ENCODE measurements at places on chromosomes 7 and 10. TPM values are rescaled to one million over a fixed set of nuclear protein-coding genes. Genes with fewer than 3 reads are reported as not detected.

DNA sequence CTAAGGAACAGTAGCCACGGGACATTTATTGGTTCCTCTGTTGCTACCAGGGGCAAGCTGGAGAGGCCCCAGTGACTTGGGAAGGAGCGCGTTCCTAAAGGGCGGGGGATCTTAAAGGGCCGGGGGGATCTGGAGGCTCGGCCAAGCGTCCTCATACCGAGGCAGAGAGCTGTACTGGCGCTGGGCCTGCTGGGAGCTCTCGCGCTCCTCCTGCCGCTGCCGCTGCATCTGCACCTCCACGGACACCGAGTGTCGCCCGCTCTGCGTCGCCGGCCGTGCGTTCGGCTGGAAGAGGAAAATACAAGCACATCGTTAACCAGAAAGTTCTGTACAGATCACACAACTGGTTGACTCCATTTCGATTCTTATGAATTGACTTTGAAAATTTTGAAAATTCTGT is 695.6 kb downstream of the PARD3 start:
- no peak for DNase-seq
- no peak overlapping the region for H3K4me3 ChIP-seq
- no peak overlapping the region for H3K27ac ChIP-seq
- no peaks in the 10 kb centered on the region for H3K36me3 ChIP-seq

GRCh38 chr10:7558036-7558435 is 108.7 kb downstream of the ITIH5 start:
- no peak for DNase-seq
- peaks cover 13% of the 10 kb centered on the region for H3K4me1 ChIP-seq
- no peak overlapping the region for H3K27ac ChIP-seq
- H3K27me3 ChIP-seq, result peaks cover 9% of the 10 kb centered on the region
- H3K36me3 ChIP-seq, result no peaks in the 10 kb centered on the region

The AFAP1L2 gene
- 1.9 TPM for total RNA-seq

The RPEL1 gene
- total RNA-seq, result not detected

The NPM3 gene
- total RNA-seq, result 18.1 TPM

DNA sequence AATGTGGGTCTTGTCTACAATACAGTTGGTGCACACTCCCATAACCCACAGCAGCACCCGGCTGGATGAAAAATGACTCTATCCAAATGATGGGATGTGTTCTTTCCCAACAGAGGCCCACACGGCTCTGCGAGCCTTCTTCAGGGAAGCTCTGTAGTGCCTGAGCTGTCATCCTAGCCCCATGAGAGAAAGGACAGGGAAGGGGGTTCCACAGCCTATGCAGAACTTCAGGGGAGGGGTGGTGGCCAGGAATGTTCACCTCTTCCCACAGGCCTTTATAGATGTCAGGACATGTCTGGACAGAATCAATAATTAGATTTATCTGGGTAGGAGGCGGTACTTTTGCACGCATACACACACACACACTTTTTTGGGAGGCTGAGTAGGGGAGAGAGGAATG is 109.0 kb downstream of the JCAD start:
- H3K27ac ChIP-seq, result no peak overlapping the region
- no peak overlapping the region for H3K4me3 ChIP-seq
- no peaks in the 10 kb centered on the region for H3K36me3 ChIP-seq

DNA sequence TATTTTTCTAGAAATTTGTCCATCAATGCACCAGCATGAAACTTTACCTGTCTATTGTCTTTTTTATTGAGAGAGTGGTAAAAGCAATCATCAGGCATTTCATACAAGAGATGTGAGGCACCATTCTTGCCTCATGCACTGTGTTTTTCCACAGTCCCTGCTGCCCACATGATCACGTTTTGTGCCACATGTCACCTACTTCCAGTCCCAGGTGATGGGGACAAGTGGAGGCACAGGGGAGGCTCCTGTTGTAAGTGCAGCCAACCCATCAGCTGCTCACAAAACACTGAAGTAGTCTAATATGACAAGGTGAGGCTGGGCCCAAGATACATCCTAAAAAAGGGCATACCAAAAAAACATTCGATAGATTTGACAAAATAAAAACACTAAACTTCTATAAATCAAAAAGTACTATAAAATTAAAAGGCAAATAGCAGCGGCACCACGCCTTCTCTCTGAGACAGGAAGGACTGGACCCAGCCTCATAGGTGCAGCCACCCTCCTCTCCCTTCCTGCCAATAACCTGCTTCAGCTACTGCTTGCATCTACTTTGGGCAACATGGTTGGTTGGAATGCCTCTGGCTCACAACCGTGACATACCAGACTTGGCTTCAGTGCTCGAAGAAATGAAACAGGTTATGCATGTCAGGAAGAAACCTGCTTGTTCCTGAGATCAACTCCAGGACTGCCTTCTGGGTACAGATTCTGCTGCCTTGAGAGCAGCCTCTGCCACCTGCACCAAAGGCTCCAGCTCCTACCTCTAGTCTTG is 2.3 kb downstream of the ZC3HAV1L start:
- H3K27ac ChIP-seq, result no peak overlapping the region
- no peaks in the 10 kb centered on the region for H3K4me1 ChIP-seq
- H3K27me3 ChIP-seq, result peaks cover 7% of the 10 kb centered on the region
- H3K4me3 ChIP-seq, result no peak overlapping the region
- no peaks in the 10 kb centered on the region for H3K36me3 ChIP-seq
- DNase-seq, result no peak

- no peaks in the 10 kb centered on the region for H3K36me3 ChIP-seq
- H3K27ac ChIP-seq, result no peak overlapping the region
- H3K4me1 ChIP-seq, result no peaks in the 10 kb centered on the region
- no peak overlapping the region for H3K4me3 ChIP-seq
- no peak for DNase-seq
These were observed 27.8 kb upstream of the ELMO1 start for GRCh38 chr7:37476428-37476827.

The AKR1C8 gene
- not detected for total RNA-seq

- H3K36me3 ChIP-seq, result no peaks in the 10 kb centered on the region
- no peak overlapping the region for H3K4me3 ChIP-seq
- H3K4me1 ChIP-seq, result no peaks in the 10 kb centered on the region
- no peaks in the 10 kb centered on the region for H3K27me3 ChIP-seq
- no peak for DNase-seq
These were observed 112.5 kb upstream of the SKAP2 start for GRCh38 chr7:26976840-26977239.

The MUC12 gene
- total RNA-seq, result 1.0 TPM

The PPIF gene
- 24.2 TPM for total RNA-seq

GRCh38 chr7:95921543-95921942 is 149.2 kb downstream of the DYNC1I1 start:
- H3K27me3 ChIP-seq, result peaks cover 2% of the 10 kb centered on the region
- DNase-seq, result no peak
- no peak overlapping the region for H3K27ac ChIP-seq
- H3K36me3 ChIP-seq, result no peaks in the 10 kb centered on the region
- H3K4me3 ChIP-seq, result no peak overlapping the region
- H3K4me1 ChIP-seq, result no peaks in the 10 kb centered on the region

DNA sequence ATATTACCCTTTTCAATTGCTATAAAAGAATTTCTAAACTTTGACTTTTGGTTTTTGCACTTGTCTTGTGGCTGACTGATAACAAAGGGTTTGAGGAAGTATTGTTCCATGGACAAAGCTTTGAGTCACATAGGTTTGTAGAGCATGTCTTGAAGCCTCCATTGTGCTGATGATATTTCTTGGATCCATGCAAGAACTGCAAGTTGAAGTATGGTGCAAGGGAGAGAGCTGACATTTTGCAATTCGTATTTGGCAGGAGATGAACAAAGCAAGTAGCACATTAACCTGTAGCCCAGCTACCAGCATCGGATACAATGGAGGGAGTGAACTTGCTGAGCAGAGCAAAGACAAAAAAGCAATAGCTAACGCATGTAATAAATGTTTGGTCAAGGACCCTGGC is 23.4 kb downstream of the MGAM2 start:
- H3K4me3 ChIP-seq, result no peak overlapping the region
- H3K36me3 ChIP-seq, result no peaks in the 10 kb centered on the region
- no peaks in the 10 kb centered on the region for H3K27me3 ChIP-seq
- no peak for DNase-seq
- H3K27ac ChIP-seq, result no peak overlapping the region
- peaks cover 8% of the 10 kb centered on the region for H3K4me1 ChIP-seq

GRCh38 chr7:27641581-27642230 is 21.0 kb downstream of the HIBADH start:
- no peak overlapping the region for H3K4me3 ChIP-seq
- no peak overlapping the region for H3K27ac ChIP-seq
- peaks cover 5% of the 10 kb centered on the region for H3K4me1 ChIP-seq

The LZTS2 gene
- 56.7 TPM for total RNA-seq

DNA sequence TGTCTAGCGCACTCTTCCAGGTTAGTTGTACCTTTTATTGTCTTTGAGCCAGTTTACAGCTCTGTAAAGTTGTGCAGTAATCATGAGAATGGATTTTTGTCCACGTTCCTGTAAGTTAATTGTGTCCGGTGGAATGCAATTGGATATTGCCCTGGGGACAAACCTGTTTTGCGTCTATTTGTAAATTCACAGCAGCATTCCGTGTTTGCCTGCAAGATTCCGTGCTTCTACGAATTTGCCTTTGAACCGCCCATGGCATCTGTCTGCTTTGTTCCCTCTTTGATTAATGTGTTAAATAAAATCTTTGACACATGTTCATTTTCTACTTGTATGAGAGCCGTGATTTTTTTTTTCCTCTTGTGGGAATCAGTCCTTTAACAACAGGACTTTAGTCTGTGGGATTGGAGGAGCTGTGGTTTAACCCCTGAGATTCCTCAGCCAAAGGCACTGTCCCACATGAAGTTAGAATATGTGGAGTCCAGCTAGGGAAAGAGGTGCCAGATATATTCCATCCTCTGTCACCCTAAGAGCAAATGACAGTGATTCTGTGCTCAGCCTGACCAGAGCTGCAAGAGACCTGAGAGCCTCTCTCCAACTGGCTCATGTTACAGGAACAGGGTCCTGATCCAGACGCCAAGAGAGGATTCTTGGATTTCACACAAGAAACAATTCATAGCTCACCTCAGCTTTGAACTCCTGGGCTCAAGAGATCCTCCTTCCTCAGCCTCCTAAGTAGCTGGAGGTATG is 126.3 kb downstream of the COL26A1 start:
- peaks cover 2% of the 10 kb centered on the region for H3K4me1 ChIP-seq
- H3K36me3 ChIP-seq, result no peaks in the 10 kb centered on the region
- DNase-seq, result no peak

GRCh38 chr10:8321990-8322389 is 267.5 kb downstream of the GATA3 start:
- no peaks in the 10 kb centered on the region for H3K36me3 ChIP-seq
- H3K4me3 ChIP-seq, result no peak overlapping the region
- no peaks in the 10 kb centered on the region for H3K27me3 ChIP-seq
- peaks cover 4% of the 10 kb centered on the region for H3K4me1 ChIP-seq
- DNase-seq, result no peak
- H3K27ac ChIP-seq, result no peak overlapping the region

GRCh38 chr10:115092555-115093285 is 445 bp upstream of the ATRNL1 start:
- H3K27me3 ChIP-seq, result peaks cover 11% of the 10 kb centered on the region
- peak overlapping the region; percentile 95 for H3K4me3 ChIP-seq
- peak; percentile 70 for DNase-seq
- H3K36me3 ChIP-seq, result no peaks in the 10 kb centered on the region

The ATG9B gene
- 9.4 TPM for total RNA-seq

- H3K4me1 ChIP-seq, result peaks cover 17% of the 10 kb centered on the region
- H3K27ac ChIP-seq, result no peak overlapping the region
- no peak overlapping the region for H3K4me3 ChIP-seq
- DNase-seq, result no peak
These were observed 6.9 kb downstream of the BAZ1B start for GRCh38 chr7:73515178-73515577.

- H3K36me3 ChIP-seq, result no peaks in the 10 kb centered on the region
- DNase-seq, result no peak
- H3K27me3 ChIP-seq, result no peaks in the 10 kb centered on the region
- no peak overlapping the region for H3K27ac ChIP-seq
- H3K4me1 ChIP-seq, result no peaks in the 10 kb centered on the region
These were observed 119.0 kb upstream of the RHOBTB1 start for GRCh38 chr10:61063034-61063433.

DNA sequence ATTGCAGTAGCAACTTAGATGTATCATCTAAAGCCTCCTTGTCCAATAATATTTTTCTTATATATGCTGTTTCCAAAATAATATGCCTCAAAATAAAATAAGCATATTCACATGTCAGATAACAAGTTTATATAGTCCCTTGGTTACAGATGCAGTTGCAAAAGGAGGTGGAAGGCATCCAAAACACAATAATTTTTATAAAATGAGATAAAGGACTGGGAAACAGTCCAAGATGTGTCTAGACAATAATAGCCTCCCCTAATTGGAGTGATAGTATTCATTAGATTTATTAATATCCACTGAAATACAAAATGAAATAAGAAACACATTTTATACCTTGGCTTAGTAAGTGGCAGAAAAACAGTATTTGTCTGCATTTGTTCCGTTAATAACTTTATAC is 30.3 kb downstream of the BCAP29 start:
- H3K36me3 ChIP-seq, result no peaks in the 10 kb centered on the region
- no peak for DNase-seq
- peaks cover 9% of the 10 kb centered on the region for H3K4me1 ChIP-seq
- no peak overlapping the region for H3K4me3 ChIP-seq
- no peak overlapping the region for H3K27ac ChIP-seq

DNA sequence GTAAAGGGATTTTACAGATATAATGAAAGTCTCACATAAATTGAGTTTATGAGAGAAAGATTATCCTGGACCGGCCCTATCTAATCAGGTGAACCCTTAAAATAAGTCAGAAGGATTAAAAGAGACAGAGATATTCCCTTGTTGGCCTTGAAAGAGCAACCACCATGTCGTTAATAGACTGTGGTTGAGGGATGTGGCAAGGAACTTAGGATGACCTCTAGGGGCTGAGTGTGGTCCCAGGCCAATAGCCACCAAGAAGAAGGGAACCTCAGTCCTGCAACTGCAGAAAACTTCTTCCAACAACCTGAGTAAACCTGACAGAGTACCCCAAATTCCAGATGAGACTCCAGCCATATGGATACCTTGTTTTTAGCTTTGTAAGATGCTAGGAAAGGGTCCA is 121.5 kb downstream of the POLR1F start:
- H3K4me1 ChIP-seq, result no peaks in the 10 kb centered on the region
- DNase-seq, result no peak
- no peaks in the 10 kb centered on the region for H3K36me3 ChIP-seq
- no peak overlapping the region for H3K27ac ChIP-seq
- H3K4me3 ChIP-seq, result no peak overlapping the region
- peaks cover 1% of the 10 kb centered on the region for H3K27me3 ChIP-seq

Measured in glutamatergic neuron (in vitro differentiated cells).